ENCODE measurements at places on chromosomes 3 and 15.

DNA sequence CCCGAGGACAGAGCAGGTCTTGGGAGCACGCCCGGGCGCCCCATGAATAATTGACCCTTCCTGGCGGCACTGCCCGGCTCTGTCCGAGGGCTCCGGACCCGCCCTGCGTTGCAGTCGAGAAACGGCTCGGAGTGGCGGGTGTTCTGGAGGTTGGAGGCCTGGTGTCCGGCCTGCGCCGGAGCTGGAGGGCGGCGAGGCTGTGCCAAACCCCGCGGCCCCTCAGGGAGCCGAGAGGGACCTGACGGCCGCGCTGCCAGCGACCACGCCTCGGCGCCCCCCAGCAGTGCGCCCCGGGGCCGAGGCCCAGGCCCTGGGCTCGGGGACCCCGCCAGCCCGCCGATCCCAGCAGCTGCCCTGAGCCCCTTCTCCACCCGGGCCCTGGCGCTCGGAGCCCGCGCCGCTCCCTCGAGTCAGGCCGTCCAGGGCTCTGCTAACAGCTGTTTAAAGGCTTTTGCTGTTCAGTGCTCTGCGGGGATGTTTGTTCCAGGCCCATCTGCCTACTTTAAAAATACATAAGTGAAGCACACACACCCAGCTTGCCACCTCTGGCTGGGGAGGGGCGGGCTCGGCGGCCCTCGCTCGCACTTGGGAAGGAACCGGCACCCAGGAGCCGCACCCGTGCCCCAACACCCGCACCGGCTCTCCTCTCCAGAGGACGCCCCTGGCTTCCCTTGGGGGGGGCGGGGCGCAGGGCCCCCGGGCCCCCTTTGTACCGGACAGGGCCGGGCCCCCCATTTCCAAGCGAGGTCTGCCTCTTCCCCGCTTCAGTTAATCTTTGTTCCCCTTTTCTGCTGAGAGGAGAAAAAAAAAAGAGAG is 730 bp upstream of the ZNF710 start:
- DNase-seq: no peak

DNA sequence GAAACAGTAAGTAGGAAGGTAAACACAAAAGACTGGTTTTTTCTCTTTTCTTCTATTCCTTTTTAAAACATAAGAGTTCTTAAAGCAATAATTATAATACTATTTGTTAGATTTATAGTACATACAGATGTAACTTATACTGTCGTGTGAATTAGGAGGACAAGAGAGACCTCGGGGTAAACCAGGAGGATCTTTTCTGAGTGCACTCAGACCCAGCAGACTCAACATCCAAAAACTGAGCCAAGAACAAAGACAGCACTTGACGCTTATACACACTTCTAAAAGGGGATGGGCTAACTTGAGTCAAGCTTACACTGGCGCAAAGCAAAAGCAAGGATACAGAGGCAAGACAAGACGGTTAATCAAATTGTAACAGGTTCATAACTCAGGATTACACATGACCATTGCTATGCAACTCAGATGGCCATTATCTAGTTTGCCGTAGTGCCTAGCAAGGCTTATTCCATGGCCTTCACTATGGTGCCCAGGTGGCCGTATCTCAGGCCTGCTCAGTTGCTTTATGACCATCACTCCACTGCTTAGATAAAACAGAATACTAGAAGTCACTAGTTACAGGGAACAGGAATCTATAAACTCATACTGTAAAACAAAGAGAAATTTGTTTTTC is 18.6 kb downstream of the MTHFS start:
- no peak for DNase-seq

GRCh38 chr3:152910211-152910610 is 75.3 kb downstream of the P2RY1 start:
- DNase-seq: no peak

DNA sequence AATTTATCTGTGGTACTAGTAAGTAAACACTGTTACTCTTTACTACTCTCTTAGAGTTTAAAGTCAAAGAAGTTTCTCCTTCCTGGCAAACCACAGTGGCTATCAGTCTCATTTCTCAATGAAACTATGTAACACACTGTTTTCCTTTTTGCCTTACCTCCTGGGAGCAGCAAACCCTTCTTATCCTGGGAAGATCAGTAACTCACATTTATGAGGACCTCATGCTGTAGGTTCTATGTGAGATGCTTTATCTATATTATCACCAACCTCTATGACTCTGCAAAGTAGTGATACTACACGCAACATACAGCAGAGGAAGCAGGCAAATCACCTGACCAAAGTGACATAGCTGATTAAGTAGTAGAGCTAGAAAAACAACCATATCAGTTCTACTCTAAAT is 35.3 kb downstream of the PBRM1 start:
- DNase-seq: no peak

- DNase-seq: no peak
Measured at GRCh38 chr15:90241343-90242192, 7.6 kb downstream of the GDPGP1 start.

DNA sequence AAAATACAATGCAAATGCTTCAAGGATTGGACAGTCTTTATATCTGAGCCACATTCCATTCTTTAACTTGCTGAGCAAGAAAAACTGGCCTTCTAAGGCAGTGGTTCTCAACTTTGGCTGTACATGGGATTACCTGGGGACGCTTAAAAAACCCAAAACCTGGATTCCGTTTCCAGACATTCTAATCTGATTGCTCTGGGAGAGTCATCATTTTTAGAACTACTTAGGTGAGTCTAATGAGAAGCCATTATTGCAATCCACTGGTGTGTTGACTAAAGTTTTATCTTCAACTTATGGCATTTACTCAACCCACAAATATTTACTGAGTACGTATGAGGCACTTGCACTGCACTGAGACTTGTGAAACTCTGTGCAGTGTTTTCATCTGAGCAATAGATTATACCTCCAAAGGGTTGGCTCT is 195.7 kb upstream of the ATP11B start:
- DNase-seq: no peak

- DNase-seq: no peak
Measured at GRCh38 chr15:44075535-44075934, 119.5 kb downstream of the FRMD5 start.

GRCh38 chr15:81520480-81520879 is 146.5 kb upstream of the TMC3 start:
- DNase-seq: no peak

GRCh38 chr15:98817745-98818144 is 169.4 kb downstream of the IGF1R start:
- DNase-seq: no peak

GRCh38 chr3:126208606-126209256 is 28.3 kb upstream of the ALDH1L1 start:
- no peak for DNase-seq

DNA sequence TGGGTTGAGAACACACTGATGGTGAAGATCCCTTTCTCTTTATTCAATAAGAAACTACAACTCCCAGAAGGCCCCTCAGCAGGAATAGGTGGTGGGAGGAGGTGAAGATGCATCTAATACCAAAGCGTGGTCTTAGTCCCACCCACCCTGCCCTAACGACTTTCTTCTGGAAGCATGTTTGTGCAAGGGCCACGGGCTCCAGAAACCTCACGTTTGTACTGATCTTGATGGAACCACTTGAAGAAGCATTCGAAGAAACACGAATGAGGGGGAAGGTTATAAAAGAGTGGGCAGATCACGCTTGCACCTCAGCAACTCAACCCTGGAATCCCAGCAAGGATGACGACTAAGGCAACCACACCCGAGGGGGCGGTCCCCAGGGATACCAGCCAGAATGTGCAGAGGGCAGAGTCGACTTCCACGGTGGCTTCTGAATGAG is 10.6 kb upstream of the SLC25A36 start:
- no peak for DNase-seq

DNA sequence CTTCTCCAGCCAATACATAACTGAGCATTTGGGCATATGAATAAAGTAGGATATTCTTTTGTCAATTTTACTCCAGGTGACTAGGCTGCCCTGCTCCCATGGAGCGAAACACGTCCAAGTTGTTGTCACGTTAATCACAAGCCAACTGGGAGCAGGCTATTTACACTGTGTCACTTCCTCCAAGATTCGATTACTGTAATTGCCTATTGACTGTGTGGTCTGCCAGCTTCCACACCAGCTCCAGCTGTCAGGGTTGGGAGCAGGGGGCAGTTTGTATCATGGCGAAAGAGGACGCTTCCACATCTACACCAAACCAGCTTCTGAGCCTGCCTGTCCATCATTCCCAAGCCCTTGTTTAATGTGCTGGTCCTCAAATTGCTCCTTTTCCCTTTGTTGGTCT is 89.2 kb upstream of the RORA start:
- no peak for DNase-seq

DNA sequence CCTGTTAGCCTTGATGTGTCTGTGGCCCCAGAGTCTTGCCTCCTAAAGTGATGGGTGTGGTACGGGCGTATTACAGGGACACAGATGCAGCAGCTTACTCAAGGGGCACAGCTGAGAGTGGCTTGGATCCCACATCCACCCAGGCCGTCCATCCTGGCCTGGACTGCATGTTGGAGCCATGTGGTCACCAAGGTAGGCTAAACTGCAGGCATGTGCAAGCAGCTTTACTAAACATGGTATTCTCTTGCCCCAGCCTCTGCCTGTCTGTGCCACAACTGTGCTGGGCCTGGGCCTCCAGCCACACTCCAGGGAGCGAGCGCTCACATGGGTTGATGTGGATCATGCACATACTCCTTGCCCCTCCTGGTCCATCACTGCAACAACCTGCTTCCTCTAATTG is 6.1 kb upstream of the GPR62 start:
- no peak for DNase-seq

DNA sequence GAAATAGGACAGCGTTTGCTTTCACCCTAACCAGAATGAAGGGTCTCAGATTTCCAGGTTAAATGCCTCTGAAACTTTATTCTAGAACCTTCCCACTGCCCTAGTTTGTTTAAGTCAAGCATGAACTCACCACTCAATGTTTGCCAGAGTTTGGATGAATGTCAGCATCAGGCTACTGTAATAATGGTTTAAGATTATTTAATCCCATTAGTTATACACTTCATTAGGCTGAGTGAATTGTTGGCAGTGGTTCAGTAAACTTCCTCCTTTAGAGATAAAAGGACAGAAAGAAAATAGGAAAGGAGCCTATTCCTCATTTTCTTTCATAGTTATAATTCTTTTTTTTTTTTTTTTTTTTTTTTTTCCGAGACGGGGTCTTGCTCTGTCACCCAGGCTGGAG is 401.9 kb upstream of the TPRG1 start:
- no peak for DNase-seq

- no peak for DNase-seq
Measured at GRCh38 chr3:97765336-97765735, 778 bp downstream of the ARL6 start.

DNA sequence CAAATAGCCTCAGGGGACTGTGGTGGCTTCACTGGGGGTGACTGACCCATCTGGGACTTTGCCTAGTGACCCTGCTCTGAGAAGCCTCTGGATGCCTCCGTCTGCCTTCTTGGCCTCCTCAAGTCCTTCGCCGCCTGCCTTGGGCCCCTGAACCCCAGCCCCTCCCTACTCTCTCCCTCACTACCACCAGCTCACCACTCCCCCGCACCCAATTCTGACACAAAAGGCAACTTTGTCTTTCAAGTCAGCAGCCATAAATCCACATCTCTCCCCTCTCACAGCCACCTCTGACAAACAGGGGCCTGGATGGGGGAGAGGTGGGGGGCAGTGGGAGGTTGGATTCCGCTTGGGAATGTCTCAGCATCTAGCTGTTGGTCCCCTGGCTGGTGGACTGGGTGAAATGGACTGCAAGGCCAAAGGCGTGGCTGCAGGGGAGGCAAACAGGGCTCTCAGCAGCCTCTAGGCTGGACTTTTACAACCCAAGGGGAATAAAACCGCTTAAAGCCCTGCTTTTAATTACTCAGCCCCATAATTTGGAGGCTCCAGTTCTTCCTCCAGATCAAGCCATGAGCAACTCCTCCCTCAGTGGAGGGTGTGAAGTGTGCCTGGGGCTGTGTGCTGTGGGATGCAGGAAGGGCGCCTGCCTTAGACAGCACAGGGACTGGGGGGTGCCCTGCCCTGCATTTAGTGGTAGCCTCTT is 33.4 kb downstream of the IGDCC3 start:
- no peak for DNase-seq

GRCh38 chr3:140724856-140725812 is 47.3 kb downstream of the TRIM42 start:
- DNase-seq: no peak

DNA sequence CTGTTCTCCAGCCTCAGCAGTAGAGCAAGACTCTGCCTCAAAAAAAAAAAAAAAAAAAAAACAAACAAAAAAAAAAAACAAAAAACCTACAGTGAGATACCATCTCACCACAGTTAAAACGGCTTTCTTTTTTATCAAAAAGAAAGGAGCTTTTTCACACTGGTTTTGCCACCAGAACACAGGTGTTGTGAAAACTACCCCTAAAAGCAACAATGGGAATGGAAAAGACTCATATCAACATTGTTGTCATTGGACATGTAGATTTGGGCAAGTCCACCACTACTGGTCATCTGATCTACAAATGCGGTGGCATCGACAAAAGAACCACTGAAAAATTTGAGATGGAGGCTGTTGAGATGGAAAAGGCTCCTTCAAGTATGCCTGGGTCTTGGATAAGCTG is 24.8 kb upstream of the SLC25A38 start:
- no peak for DNase-seq

GRCh38 chr3:122754929-122755328 is 38.7 kb downstream of the HSPBAP1 start:
- no peak for DNase-seq

Data from stimulated activated CD4-positive, alpha-beta T cell treated with anti-CD3 and anti-CD28 coated beads, Interleukin-15, amount 100 ng/mL, for 48 hours (primary cell).